ENCODE measurements at places on chromosomes 16 and 17.

DNA sequence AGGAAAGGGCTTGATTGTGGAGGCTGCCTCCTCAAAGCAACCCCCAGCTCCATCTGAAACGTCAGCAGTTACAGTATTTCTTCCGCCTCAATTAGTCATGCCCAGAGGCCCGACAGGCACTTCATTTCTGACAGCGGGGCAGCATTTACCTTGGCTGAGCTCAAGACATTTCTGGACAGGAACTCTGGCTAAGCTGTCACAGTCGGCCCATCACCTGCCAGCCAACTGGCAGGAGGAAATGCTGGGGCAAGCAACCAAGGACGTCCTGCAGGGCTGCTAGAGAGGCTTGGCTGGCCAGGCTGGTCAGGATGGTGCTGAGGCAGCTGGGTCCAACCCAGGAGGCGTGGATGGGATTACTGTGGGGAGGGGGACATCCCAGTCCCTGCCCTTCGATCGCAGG lies 27.8 kb downstream of the PLXDC1 start:
- no peak for DNase-seq

DNA sequence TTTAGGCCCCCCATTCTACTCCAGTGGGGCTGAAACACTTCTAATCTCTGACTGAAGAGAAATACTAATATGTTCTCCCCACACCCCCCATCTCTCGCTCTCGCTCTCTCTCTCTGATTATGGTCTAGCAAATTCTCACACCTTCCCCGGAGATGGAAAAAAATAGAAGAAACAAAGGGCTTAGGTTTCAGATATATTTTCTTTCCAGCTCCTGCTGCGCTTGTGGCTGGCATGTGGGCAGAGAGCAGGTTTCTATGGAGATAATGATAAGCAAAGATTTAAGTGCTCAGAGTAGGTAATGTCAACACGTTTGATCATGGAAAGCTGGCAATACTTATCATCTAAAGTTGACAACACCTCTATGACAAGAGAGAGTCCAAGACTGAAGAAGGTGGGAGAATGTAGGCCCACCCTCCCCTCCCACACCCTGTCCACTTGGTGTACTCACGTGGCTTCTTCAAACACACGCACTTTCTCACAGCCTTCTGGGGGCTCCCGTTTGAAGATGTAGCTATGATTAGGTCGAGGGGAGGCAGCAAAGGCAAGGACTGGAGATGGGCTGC lies 8.0 kb upstream of the SLC35B1 start:
- DNase-seq = no peak

DNA sequence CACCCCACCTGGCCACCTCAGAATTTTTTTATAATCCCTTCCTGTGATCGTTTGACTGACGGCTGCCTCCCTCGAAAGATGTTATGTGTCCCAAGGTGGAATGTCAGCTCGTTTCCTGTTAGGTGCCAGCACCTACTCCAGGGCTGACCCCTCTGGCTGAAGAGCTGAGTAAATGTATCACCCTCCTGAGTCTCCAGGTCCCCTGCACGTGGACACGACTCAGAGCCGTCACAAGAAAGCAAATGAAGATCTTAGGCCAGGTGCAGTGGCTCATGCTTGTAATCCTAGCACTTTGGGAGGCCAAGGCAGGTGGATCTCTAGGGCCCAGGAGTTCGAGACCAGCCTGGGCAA lies 273.2 kb downstream of the C16orf95 start:
- DNase-seq = no peak

DNA sequence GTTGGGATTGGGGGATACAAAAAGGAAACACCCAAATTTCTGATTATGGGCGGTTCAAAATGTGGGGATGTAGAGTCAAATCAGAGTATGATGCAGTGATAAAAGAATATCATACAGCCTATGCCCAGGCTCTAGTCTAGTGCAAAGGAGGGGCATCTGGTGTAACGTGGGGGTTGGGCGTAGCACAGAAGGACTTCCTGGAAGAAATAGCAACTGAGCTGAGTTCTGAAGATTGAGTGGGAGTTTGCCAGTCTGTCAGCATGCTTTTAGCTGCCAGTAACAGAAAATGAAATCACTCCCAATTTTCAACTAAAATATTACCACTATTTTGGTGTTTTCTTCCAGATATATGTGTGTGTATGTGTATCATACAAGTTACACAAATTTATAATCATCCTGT lies 196.9 kb downstream of the SPECC1 start:
- no peak for DNase-seq

GRCh38 chr17:62825182-62825581 lies 17.1 kb upstream of the MARCHF10 start:
- DNase-seq = no peak

GRCh38 chr16:69823831-69824563 lies 61.9 kb downstream of the WWP2 start:
- no peak for DNase-seq

- DNase-seq = peak; percentile 82
These were observed 749 bp downstream of the GRIN2A start for GRCh38 chr16:10181196-10182162.

GRCh38 chr16:70656065-70656711 lies 9.8 kb downstream of the IL34 start:
- DNase-seq = no peak

GRCh38 chr16:67477960-67478554 lies 2.9 kb downstream of the ATP6V0D1 start:
- DNase-seq = no peak

GRCh38 chr16:4306470-4307214 lies 9.2 kb upstream of the GLIS2 start:
- no peak for DNase-seq

DNA sequence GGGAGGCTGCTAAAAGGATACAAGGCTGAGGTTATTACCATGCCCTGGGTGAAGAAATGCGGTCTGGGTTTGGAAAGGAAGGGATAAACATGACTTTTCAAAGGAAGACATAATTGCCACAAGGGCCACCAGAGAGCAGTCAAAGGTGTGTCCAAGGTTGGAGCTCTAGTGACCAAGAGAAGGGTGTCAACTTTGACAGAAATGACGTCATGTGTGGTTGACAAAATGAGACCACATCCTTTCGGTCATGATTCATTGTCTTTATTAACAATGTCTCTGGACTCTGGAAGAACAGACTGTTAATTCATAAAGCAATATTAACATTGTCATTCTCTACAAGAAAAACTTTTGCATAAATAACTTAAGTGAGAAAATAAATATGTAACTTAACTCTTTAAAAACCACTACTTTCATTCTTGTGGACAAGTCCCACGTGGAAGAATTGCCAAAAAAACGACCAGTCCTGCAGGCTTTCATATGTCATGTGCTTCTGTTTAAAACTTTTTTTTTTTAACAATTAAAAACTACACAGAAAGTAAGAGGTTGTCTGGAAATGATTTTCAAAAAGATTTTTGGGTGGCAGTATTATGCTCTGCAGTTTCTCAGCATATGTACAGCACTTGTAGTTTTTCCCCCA lies 5.0 kb downstream of the SOST start:
- no peak for DNase-seq
